SK-MEL-5 (cell line): ENCODE measurements at places on chromosomes 3 and 15. TPM values are rescaled to one million over a fixed set of nuclear protein-coding genes. Genes with fewer than 3 reads are reported as not detected.

GRCh38 chr3:45611628-45612081 is 17.1 kb downstream of the LIMD1 start:
- DNase-seq = peak; percentile 91

DNA sequence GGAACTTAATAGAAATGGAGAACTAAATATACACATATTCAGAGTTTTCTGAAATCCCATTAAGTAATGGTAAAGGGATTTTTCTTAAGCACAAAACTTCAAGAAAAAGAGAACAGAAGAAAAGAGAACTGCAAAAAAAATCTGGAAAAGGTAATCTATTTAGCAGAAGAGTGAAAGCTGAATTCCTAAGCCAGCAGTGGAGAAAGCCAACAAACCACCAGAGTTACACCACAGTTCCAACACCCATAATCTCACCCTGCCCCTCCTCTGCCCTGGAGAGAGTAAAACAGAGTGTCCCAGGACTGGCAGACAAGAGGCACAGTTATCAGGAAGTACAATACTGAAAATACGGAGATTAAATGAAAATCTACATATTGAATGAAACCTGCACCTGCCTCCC is 29.4 kb downstream of the TP53BP1 start:
- DNase-seq = no peak

DNA sequence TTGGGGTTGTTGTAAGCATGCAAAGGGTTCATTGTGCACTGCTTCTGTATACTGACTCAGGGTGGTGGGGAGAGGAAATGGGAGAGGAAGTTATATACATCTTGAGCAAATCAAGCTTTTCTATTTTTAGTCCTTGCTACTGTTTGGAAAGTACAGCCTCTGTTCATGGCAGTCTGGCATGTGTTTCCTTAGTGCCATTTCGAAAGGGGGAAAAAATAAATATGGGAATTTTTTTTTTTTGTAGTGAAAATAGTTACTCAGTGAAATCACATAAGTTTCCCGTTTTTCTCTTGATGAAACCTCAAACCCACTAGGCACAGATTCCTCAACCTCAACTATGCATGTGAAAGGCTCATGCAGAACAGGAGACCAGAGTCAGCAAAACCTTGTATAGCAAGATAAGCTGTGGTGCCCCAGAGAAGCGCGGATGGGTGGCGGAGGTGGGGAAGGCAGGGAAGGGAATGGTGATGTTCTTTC is 353.3 kb downstream of the LPP start:
- DNase-seq = peak; percentile 59

GRCh38 chr3:102053375-102053989 is 204.2 kb downstream of the NFKBIZ start:
- no peak for DNase-seq

GRCh38 chr15:101113114-101114005 is 138.5 kb downstream of the CHSY1 start:
- DNase-seq = no peak

DNA sequence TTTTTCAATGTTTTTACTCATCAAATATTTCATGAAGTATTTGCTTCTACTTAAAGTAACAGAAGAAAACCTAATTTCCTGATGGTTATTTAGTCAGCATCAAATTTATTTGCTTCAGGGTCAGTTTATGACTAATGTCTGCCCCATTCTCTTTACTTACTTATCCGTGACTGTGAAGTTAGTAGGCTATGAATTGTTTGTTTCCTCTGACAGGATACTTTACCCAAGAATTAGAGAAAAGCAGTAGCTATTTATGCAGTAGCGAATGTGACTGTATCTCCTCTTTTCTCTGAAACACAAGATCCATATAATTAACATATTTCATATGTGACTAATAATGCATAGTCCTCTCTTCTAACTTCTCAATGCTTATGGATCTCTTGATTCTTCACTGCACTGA is 329.9 kb upstream of the ROBO1 start:
- no peak for DNase-seq

DNA sequence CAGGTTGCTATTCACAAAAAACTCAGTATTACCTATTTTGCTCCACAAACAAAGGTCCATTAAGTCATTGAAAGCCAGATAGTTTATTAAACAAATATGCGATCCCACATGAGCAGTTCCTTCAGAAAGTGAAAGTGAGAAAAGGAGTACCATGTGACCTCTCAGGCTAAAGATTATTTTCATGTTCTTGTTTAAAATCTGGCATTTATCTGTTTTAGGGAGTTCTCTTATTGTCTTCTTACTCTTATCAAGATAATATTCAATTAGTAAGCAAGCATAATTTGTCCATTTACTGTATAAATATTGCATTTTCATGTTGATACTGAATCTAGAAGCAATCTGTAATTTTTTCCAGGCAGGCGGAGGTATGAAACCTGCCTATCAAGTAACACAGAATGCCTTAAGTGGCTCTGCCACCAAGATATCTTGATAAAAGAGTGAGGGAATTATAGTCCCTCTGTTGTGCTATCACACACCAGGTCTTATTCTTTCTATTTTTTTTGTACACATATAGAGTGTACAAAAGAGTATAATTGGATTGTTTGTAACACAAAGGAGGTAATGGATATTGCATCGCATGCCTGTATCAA is 20.1 kb upstream of the PLSCR5 start:
- peak; percentile 54 for DNase-seq

DNA sequence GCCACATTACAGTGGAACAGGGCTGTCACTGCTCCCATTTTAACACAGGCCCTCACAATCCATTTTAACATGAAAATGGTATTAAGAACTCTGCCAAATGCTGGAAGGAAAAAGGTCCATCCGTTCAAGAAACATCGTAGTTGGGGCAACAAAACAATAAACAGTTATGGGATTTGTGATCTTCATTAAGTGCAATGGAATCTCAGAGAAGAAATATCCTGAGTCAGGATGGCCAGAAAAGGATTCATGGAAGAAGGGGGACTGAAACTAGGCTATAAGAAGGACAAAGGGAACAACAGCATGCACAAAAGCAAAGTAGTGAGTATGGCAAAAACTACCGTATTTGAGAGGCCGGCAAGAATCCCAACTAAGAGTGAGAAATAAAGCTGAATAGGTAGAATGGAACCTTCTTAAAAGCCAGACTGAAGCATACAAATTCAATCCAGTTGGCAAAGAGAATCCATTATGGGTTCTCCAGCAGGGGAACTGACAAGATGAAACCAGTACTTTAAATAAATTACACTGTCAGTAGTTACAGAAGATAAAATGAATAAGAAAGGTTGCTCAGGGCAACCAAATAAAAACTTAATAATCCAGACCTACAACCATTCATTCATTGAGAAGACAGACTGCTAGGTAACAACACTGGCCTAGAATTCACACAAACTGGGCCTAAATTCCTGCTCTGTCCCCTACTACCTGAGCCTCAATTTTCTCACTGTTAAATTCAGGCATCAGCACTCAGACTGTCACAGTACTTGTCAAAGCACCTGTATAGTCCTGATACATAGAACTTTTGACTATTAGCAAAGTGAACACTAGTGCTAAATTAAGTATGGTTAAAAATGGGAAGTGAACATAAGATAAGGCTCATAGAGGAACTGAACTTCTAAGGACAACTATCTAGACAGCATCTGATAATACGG is 6.3 kb downstream of the TBL1XR1 start:
- DNase-seq = no peak

GRCh38 chr3:149435996-149436885 is 38.3 kb upstream of the TM4SF4 start:
- no peak for DNase-seq

DNA sequence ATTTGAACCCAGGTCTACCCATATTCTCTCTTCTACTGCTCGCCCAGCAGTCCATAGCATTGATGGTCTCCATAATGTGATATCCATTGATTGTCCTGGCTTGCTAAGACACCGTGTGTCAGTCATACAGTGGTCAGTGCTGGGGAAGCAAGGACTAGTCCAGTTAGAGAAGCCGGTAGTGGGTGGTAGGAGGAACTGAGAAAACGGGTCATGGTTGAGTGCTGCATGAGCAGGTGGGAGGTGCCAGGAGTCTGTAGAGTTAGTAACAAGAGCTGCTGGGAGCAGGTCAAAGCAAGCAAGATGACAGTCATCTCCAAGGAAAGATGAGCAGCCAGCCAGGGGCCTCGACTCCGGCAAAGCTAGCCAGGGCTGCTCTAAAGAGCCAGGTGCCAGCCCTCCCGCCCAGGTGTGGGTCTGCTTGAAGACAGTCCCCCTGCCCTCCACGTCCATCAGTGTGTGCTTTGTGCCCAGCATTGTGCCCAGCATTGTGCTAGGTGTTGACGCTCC is 29.5 kb upstream of the USP3 start:
- no peak for DNase-seq

PLSCR2 gene
- total RNA-seq = not detected in 2 replicates

EXD1 gene
- total RNA-seq = 0.51 TPM in 1 of 2 replicates, not detected in the other

ASB14 gene
- not detected in 2 replicates for total RNA-seq

C3orf33 gene
- 12.8 and 15.1 TPM in 2 replicates for total RNA-seq

SLC25A38 gene
- 17.7 and 22.7 TPM in 2 replicates for total RNA-seq

HIGD2B gene
- 0.11 TPM in 1 of 2 replicates, not detected in the other for total RNA-seq

ALDH1A3 gene
- total RNA-seq = 0.34 and 1.4 TPM in 2 replicates
